ENCODE measurements at places on chromosomes 4 and X. TPM values are rescaled to one million over a fixed set of nuclear protein-coding genes. Genes with fewer than 3 reads are reported as not detected.

Gene ANKRD50
- total RNA-seq, result 11.0 TPM

Gene MAGEC2
- total RNA-seq, result not detected

Gene RAB39B
- 0.27 TPM for total RNA-seq

Gene TIMP1
- 25.4 TPM for total RNA-seq

Gene PRPS1
- total RNA-seq, result 10.5 TPM

Gene ADAMTS3
- 0.17 TPM for total RNA-seq

GRCh38 chr4:16450031-16450430, 223.8 kb upstream of the TAPT1 start:
- no peak for DNase-seq

DNA sequence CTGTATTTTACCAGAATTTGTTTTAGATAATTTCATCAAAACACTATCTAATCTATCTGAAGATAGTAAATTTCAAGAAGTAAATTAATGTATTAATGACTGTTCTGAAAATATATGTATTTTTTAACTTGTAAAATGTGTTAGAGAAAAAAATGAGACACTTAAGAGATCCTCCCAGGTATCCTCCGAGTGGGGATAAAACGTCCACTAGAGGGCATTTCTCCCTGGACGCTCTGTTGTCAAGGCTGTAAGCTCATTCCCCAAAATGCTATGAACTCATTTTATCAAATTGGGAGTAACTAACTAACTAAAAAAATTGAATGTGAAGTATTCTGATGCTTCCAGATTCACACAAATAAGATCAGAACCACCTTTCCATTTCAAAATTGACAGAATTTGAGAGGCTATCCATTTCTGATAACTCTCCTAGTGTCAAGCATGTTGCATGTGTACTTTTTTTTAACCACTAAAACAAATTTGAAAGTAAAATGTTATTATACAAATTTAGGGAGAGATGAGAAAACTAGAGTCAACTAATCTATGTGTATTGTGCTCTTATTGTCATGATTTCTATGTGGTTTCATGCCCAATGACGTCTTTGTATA, 337.3 kb upstream of the HS3ST1 start:
- peak; percentile 63 for DNase-seq

DNA sequence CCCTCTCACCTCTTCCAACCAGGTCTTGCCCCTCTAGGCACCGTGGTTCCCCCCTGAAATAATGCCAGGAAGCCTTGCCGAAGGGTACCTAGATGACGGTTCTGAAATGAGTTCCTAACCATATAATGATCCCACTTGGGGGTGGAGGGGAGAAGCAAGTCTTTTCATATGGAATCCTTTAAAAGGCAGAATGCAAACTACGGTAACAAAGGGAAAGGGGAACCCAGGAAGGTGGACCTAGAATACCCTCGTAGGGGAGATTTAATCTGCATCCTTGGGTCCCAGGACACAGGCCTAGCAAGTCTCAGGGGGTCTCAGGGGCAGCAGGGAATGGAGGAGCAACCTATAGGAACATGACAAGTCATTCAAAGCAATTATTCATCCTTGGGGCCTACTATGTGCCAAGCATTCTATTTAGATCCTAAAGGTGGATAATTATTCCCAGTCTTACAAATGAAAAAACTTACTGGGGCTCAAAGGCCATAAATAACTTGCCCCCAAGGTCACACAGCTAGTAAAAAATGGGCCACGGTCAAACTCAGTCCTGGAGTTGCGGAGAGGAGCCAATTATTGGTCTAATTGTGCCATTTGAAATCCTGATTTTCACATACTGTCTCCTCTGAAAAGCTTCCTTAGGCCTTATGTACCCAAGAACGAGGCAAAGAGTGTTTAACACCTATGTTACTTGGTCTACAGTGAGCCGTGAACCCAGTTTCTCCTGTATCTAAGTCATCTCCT, 8.8 kb downstream of the BCOR start:
- no peak for DNase-seq

GRCh38 chrX:39730662-39731329, 367.0 kb downstream of the BCOR start:
- DNase-seq, result peak; percentile 60

DNA sequence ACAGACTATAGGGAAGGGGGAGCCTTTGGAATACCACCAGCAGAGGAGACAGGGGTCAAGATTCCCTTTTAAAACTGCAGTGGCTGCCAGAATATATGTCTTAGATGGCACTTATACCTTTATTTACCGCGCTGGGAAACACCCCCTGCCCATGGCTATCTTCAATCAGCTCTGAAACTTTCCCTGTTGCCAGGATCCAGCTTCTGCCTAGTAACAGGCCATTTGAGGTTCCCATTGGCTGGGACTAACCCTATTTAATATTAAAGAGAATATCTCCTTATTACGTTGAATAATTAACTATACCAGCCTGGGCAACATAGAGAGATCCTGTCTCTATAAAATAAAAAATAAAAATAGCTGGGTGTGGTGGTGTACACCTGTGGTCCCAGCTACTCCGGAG, 23.8 kb downstream of the SOWAHB start:
- no peak for DNase-seq

DNA sequence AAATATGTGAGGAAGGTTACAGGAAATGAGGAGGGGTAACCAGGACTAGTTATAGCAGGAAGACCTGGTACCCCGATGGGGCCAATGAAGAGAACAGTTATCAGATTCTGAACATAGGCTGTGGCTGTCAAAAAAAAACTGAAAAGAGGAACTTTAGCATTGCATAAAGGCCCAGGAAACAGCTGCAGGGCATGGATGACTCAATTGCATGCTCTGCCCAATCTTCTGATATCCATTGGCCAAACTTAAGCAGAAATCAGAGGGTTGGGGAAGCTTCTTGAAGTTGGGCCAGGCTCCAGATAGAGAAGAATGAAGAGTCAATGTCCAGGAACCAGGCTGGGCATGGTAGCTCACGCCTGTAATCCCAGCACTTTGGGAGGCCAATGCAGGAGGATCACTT, 1222.4 kb upstream of the PRKX start:
- no peak for DNase-seq

DNA sequence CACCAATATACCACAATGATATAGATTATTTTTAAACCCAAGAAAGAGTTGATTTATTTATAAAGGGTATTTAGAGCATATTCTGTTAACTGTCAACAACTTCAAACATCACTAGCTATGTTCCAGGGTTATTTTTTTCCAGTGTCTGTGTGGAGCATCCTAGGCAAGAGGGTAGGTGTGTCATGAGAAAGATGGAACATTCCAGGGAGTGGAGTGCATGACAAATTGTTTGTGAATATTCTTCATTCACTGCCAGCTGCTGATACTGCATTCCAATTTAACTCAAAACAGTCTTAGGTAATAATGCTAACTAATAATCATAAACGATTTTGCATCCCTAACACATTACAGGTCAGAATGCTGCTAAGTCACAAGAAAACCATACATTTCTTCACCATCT, 148.7 kb upstream of the RASGEF1B start:
- DNase-seq, result no peak

DNA sequence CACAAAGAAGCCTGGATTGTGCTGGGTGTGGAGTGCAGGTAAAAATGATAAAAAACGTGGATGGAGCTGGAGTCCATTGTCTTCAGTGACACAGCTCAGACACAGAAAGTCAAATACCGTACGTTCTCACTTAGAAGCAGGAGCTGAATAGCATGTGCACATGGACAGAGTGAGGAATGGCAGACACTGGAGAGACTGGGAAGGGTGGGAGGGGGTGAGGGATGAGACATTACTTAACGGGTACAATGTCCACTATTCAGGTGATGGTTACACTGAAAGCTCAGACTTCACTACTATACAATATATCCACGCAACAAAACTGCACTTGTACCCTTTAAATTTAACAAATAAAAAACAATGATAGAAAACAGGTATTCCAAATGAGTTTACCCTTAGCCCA, 18.1 kb upstream of the IRAK1 start:
- no peak for DNase-seq

GRCh38 chrX:132393085-132393484, 95.8 kb downstream of the MBNL3 start:
- no peak for DNase-seq

DNA sequence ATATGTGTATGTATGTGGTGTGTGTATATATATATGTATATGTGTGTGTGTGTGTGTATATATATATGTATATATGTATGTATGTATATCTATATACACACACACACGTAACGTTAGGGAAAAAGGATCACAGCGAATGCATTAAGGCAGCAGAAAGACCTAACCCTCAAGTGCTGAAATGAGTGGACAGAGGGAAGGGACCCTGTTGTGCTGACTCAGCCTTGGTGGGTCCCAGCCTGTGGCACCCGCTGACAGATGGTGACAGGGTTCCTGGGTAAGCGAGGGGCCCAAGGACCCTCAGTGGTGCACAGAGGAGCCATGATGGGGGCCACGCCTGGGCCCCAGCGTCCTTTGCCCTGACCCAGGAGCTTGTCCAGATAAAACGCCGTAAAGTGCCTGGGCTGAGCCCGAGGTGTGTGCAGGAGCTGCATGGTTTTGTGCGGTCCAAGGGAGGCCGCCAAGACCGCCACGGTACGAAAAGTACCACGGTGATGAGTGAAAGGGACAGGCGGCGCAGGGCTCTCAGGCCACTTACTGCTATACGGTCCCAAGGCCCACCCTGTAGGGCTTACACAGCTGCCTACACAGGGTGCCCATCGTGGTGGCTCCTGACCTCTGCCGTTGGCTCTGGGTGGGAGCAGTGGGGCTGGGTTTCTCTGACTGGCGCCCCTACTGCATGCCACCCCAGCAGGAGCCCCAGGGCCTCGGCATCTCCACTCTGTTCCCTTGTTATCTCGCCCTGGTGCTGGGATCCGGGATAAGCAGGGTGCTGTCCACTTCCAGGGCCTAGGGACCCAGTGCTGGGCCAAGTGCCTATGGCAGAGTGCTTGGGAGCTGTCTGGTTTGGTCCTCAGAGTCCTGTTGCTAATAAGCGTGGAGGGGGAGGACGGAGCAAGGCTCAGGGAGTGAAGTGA, 10.0 kb downstream of the SH3BP2 start:
- peak; percentile 30 for DNase-seq

DNA sequence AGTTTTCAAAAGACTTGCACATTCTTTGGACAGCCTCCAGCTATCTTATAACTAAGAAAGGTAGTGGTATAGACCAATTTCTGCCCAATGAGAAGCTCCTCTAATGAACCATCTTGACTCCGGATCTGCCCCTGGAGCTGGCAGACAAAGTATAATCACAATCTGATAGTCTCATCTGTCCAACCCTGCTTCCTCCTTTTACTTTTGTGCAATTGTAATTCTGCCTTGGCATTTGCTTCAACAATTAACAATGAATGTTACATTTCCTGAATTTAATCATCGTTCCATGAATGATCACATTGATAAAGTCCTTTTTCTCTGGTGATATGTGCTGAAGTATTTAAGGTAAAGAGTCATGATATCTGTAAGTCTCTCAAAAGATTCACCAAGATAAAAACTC, 27.8 kb downstream of the FRYL start:
- DNase-seq, result no peak

- no peak for DNase-seq
These were observed 16.0 kb downstream of the MCF2 start for GRCh38 chrX:139691843-139692505.

GRCh38 chrX:99468993-99469392, 941.1 kb downstream of the PCDH19 start:
- DNase-seq, result no peak

- no peak for DNase-seq
These were observed 33.4 kb upstream of the ENPP6 start for GRCh38 chr4:184250795-184251669.

DNA sequence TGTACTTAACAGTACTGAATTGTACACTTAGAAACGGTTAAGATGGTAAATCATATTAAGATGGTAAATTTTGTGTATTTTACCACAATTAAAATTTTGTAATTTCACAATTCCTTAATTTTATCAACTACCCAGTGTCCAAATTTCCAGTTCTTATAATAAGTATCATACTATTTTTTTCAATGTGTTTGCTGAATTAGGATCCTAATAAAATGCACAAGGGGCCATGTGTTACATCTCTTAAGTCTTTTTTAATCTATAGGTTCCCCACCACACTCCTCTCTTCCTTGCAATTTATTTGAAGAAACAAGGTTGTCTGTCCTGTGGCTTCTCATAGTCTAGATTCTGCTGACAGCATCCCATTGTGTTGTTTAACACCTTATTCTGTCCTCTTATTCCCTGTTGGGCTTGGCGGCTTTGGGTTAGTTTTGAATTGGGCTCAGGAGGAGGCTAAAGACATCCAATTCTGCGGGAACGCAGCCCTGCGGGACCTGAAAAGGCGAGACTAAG, 533 bp upstream of the SYAP1 start:
- no peak for DNase-seq

DNA sequence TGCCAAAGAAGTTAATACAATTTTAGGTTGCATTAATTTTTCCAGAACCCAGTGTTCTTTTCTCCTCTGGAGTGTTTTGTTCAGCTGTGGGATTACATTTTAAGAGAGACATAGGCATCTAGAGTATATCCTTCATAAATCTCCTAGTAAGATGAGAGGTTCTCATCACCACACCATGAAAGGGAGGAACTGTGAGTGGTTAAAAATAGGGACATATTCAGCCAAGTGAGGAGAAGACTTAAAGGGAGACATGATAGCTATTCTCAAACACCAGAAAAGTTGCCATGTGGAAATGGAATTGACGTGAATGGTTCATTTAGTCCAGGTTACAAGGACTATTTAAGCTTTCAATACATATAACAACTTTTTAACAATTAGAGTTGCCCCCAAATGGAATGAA, 6.5 kb upstream of the MRPL1 start:
- DNase-seq, result no peak

DNA sequence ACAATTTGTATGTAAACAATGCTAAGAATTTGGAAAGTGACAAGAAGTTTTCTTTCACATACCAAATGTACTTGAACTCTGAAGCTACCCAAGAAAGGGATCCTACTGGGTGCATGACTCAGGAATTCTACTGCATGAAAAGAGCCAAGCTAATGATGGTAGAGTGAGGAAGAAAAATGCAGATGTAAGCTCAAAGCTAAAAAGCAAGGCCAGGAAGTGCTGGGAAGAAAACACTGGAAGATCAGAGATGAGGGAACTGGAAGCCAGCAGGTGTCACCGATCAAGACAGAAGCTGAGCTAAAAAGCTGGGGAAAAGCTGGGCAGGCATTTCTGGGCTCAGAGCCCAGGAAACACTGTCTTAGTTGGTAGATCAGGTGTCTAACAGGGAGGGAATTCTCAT, 449.1 kb downstream of the NKX6-1 start:
- no peak for DNase-seq
